Epithelial cell of alveolus of lung (primary cell): ENCODE measurements at places on chromosomes 7 and 10. TPM values are rescaled to one million over a fixed set of nuclear protein-coding genes. Genes with fewer than 3 reads are reported as not detected.

The ZDHHC16 gene
- 48.8 and 65.8 TPM in 2 replicates for total RNA-seq

The REPIN1 gene
- total RNA-seq: 76.7 and 149 TPM in 2 replicates

The HYAL4 gene
- not detected in 2 replicates for total RNA-seq

The CALD1 gene
- 149 and 265 TPM in 2 replicates for total RNA-seq

The SKIDA1 gene
- 1.7 and 3.0 TPM in 2 replicates for total RNA-seq

The PNLIPRP1 gene
- total RNA-seq: not detected in 2 replicates

The TMEM209 gene
- total RNA-seq: 11.6 and 14.5 TPM in 2 replicates

The TAS2R38 gene
- not detected in 2 replicates for total RNA-seq

The JCAD gene
- total RNA-seq: 9.8 and 12.2 TPM in 2 replicates

The ATRNL1 gene
- total RNA-seq: 0.56 and 1.7 TPM in 2 replicates
